Fibroblast of lung (primary cell): ENCODE measurements at places on chromosomes 6 and 20. TPM values are rescaled to one million over a fixed set of nuclear protein-coding genes. Genes with fewer than 3 reads are reported as not detected.

Gene LINC00237
- total RNA-seq = not detected in 2 replicates

Gene ADAM33
- 37.2 and 67.9 TPM in 2 replicates for total RNA-seq

Gene MYB
- under 0.01 TPM in 1 of 2 replicates, not detected in the other for total RNA-seq

Gene TEAD3
- total RNA-seq = 7.7 and 9.6 TPM in 2 replicates

Gene ANKRD66
- total RNA-seq = not detected in 2 replicates

Gene ADGB
- not detected in 2 replicates for total RNA-seq

Gene LTA
- total RNA-seq = not detected in 2 replicates

Gene OR2H1
- not detected in 2 replicates for total RNA-seq

Gene TGM3
- total RNA-seq = under 0.01 TPM in 1 of 2 replicates, not detected in the other

Gene RNF182
- total RNA-seq = 2.5 and 2.6 TPM in 2 replicates

Gene MEI4
- total RNA-seq = not detected in 2 replicates

Gene ADGRF5
- total RNA-seq = under 0.01 and 0.26 TPM in 2 replicates

Gene C6orf52
- 0.26 and 0.33 TPM in 2 replicates for total RNA-seq

Gene SPATS1
- total RNA-seq = under 0.01 TPM in 1 of 2 replicates, not detected in the other

Gene PPP1R14C
- 0.17 and 0.26 TPM in 2 replicates for total RNA-seq

Gene DACT2
- not detected in 2 replicates for total RNA-seq

Gene TNFRSF21
- total RNA-seq = 4.8 and 12.6 TPM in 2 replicates
